ENCODE measurements at places on chromosomes 5 and 9. TPM values are rescaled to one million over a fixed set of nuclear protein-coding genes. Genes with fewer than 3 reads are reported as not detected.

Gene PCDHB6
- total RNA-seq, result 1.1 TPM

Gene RPL35
- total RNA-seq, result 1,574 TPM

DNA sequence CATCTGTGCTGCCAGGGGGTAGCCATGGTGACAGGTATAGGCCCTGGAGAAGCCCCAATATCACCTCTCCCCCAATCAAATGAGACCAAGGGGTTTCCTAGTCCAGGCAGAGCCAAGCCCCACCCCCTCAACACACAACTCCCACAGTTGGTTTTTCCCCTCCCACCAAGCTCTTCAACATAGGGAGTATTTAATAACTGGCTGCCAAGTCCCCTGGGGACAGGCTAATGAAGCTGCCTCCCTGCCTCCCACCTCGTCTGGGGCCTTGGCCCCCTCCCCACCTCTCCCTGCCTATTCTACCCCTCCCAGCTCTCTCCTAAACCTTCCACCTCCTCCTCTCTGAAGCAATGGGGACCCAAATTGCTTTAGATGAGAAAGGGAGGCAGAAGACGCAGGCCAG is 23.4 kb downstream of the CPLX2 start:
- DNase-seq, result no peak

GRCh38 chr9:81716409-81716808 is 27.1 kb upstream of the TLE1 start:
- no peak for DNase-seq

GRCh38 chr9:121700832-121701419 is 49.5 kb downstream of the DAB2IP start:
- DNase-seq, result no peak

DNA sequence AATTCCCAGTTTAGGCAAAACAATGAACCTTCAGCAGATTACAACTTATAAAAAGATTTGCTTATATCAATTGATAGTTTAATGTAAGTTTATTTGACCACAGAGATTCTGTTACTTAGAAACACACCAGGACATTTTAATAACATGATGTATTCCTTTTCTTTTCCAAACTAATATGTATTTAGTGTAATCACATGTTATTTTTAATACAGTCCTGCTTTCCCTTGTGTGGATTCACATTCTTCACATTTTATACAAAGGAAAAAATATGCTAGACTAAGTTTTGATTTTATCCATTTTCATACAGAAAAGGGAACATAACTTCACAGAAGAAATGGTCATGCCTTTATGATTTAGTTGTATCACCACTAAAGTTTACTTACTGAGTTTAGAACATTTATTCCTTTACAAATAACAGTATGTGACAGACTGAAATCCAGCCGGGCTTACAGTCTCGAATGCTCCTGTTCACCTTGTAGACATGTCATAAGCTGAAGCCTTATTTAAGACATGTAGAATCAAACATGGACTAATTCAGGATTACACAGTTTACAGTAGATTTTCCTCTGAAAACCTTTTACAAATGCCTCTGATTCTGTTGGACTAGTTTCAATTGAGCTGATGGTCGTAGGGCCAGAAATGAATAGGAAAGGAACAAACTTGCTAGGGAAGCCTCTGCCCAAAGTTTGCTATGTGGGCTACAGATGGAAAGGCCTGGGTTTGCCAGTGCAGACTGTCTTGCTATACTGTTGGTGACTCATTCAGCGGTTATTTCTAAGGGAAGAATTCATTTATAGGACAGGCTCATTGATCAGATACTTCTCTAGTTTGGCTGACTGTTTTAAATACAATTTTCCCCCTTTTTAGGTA is 6.6 kb upstream of the ASPN start:
- DNase-seq, result no peak

DNA sequence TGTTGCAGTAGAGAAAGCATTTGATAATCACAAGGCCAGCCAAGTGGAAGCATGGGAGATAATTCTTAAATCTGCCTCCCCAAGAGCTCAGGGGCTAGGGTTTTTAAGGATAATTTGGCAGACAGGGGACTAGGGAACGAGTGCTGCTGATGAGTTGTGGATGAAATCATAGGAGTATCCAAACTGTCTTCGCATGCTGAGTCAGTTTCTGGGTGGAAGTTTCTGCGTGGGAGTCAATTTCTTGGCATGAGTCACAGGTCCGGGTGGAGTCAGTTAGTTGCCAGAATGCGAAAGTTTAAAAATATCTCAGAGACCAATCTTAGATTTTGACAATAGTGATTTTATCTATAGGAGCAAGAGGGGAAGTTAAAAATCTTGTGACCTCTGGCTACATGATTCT is 112.6 kb downstream of the TMC1 start:
- DNase-seq, result no peak

GRCh38 chr5:144195448-144195847 is 24.8 kb downstream of the KCTD16 start:
- no peak for DNase-seq

DNA sequence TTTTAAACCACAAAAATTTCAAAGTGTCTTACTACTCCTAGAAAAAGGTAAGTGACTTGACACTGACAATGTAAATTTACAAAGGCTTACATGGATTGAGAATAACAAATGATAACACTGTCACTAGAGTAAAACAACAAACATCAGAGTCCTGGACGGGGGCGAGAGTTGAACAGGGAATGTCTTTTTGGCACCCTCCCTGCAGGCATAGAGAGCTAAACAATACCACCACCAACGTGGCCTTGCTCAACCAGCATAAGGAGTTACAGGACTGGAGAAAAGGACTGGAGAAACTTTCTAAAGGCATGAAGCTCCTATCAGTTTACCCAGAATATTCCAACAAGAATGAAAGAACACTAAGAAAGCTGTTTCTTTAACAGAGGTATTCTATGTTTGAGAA is 55.3 kb downstream of the PTBP3 start:
- DNase-seq, result no peak

DNA sequence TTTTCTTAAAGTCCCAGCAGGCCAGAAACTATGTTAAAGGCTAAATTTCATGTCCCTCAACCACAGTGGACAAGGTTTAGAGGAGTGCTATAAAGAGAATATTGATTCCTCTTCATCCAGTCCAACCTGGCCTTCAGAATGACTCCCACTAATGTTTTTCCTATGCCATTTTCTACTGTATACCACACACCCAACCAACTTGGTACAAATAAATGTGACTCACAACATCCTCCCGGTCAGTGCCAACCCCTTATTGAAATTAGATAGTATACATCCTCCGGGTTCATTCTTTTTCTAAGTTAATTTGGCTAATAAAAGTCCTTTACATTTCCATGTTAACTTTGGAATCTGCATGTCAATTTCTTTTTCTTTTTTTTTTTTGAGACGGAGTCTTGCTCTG is 215.1 kb downstream of the TSSK1B start:
- no peak for DNase-seq

DNA sequence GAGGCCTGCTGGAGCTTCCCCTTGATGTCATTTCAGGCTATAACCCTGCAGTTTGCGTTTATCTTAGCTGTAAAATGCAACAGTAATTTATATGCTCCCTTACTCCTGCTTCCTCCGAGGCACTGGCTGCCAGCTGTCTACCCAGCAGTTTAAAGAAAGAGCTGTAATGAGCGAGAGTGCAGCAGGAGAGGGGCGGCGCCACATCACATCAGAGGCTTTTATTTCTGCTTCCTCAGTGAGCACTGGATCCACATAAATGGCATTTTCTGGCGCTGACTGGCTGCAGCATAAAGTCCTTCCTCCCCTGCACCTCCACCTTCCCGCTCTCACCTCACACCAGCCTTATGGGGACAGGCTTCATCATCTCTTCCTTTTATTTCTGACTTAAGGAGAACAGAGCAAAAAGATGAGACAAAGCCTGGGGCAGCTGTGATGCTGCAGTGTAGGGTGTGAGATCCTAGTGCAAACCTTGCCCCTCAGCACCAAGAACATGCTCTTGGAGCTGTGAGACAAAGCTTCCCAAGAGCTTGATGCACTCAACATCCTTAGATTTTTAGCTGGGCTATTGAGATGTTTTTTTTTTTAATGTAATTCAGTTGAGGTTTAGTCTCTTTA is 829.6 kb upstream of the ZNF608 start:
- DNase-seq, result peak; percentile 40

- no peak for DNase-seq
Observed at GRCh38 chr5:80990971-80991370, 30.8 kb downstream of the RASGRF2 start.

GRCh38 chr5:41510176-41510831 is at the start of gene PLCXD3:
TSS of gene PLCXD3 (minus strand) at chr5:41510601. CDS start at chr5:41510526, 75 bp downstream.
- DNase-seq, result peak; percentile 29

All from hepatocyte (in vitro differentiated cells).